ENCODE measurements at places on chromosomes 2 and 18.

GRCh38 chr2:88838165-88838635 lies 146.7 kb downstream of the RPIA start:
- no peak for DNase-seq

DNA sequence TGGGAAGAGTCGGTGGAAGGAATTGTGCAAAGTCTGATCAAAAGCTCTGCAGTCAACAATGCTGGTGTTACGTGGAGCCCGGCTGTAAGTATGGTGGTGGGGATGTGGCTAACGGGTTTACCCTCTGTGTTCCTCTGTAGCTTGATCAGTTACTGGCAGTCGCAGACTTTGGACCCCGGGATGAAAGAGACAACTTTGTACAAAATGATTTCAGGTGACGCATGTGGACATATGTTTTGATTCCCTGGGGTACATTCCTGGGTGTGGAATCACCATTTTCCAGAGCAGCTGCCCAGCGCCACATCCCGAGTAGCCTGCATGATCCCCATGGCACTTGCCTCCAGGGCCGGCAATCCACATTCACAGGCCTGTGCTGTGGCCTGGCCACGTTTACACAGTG lies 9.8 kb downstream of the RBFA start:
- no peak for DNase-seq

- DNase-seq = no peak
Observed at GRCh38 chr2:45850558-45850957, 199.1 kb downstream of the PRKCE start.

GRCh38 chr18:80147037-80147417 lies 38.0 kb downstream of the ADNP2 start:
- no peak for DNase-seq

GRCh38 chr2:26401739-26402541 lies at the start of gene DRC1:
DRC1 (plus strand) TSS chr2:26401920; CDS start chr2:26401990, 70 bp downstream.
- peak; percentile 16 for DNase-seq

All from thoracic aorta (tissue), 2 donors.